D721Med (cell line): ENCODE measurements at places on chromosomes 4 and X.

DNA sequence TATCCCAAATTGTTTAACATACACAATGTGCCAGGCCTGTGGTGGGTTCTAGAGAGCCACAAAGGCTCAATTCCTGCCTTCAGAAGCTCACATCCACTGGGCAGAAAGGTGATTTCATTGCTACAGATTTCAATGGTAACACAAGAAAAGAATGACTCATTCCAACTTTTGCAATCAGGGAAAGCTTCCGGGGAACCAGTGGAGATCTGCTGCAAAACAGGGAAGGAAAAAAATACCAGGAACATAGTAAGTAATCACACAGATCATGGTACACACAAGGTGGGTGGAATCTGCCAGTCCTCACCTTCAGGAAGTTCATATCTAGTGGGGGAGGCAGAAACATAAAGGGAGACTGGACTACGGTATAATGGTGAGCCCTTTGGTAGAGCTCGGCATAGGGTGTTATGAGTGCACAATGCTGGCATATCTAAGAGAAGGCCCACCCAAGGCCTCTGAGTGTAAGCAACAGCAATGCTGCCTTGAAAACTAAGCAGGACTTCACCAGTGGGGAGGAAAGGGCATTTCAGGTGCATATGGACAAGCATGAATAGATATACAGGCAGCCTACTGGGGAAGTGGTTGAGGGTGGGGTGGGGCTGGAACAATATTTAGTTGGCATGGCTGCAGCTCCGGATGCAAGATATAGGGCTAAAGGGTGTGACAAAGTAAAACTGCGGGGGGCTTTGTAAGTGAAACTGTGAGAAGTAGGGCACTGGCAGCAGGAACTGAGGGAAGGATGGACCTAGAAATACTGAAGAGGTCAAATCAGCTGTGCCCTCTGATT is 24.2 kb downstream of the GPRIN3 start:
- no peak for DNase-seq

DNA sequence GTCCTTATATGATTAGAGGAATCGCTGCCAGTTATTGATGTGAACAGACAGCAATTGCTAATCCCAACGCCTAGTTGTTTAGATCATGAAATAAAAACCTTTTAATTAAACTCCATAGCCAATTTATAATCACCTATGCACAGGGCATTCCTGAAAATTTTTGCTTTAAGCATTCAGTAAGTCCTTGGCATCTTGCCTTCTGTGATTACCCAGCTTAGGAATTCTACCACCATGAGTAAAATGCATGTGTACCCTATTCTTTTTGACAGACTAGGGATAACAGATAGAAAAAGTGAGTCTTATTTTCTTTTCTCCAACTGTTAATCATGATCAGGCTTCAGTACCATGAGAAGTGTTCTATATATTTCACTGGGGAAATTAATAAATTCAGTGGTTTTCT is 995.3 kb upstream of the GRIA3 start:
- no peak for DNase-seq

- no peak for DNase-seq
These were observed 111.3 kb downstream of the MAML3 start for GRCh38 chr4:140042634-140043033.

GRCh38 chrX:148540671-148541583 is 40.5 kb downstream of the AFF2 start:
- DNase-seq = no peak
